CD8-positive, alpha-beta memory T cell (primary cell): ENCODE measurements at places on chromosomes 13 and 19. TPM values are rescaled to one million over a fixed set of nuclear protein-coding genes. Genes with fewer than 3 reads are reported as not detected.

GRCh38 chr19:43596842-43597461, 557 bp downstream of the ZNF576 start:
- DNase-seq = no peak
- peak overlapping the region; percentile 71 for H3K4me3 ChIP-seq
- H3K4me1 ChIP-seq = peaks cover 38% of the 10 kb centered on the region
- peak overlapping the region; percentile 96 for H3K27ac ChIP-seq

GRCh38 chr19:29851769-29852521, 40.2 kb downstream of the CCNE1 start:
- no peak overlapping the region for H3K4me3 ChIP-seq
- H3K27ac ChIP-seq = no peak overlapping the region
- no peaks in the 10 kb centered on the region for H3K27me3 ChIP-seq
- no peaks in the 10 kb centered on the region for H3K36me3 ChIP-seq
- no peaks in the 10 kb centered on the region for H3K4me1 ChIP-seq

KLK8 gene
- not detected for total RNA-seq

DNA sequence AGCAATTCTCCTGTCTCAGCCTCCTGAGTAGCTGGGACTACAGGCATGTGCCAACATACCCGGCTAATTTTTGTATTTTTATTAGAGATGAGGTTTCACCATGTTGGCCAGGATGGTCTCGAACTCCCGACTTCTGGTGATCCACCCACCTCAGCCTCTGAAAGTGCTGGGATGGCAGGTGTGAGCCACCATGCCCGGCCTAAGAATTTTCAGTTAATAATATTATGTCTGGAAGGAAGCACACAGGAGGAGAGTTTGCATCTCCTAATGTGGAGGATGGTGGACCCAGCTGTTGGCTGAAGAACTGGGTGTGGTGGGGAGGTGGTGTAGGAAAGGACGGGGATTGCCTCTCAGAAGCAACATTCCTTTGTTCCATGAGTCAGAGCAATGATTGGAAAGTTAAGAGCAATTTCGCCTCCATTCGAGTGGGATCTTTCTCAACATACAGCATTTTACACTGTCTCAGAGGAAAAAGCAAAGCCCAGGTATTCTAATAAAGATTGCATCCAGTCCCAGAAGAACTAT, 11.9 kb downstream of the PDCD2L start:
- no peaks in the 10 kb centered on the region for H3K27me3 ChIP-seq
- peaks cover 4% of the 10 kb centered on the region for H3K36me3 ChIP-seq
- no peak overlapping the region for H3K4me3 ChIP-seq
- no peaks in the 10 kb centered on the region for H3K4me1 ChIP-seq

PGLYRP1 gene
- total RNA-seq = not detected

GATAD2A gene
- 182 TPM for total RNA-seq

- no peaks in the 10 kb centered on the region for H3K36me3 ChIP-seq
- H3K4me1 ChIP-seq = no peaks in the 10 kb centered on the region
- no peak for DNase-seq
- no peaks in the 10 kb centered on the region for H3K27me3 ChIP-seq
- H3K27ac ChIP-seq = no peak overlapping the region
Observed at GRCh38 chr19:35419805-35420204, 28.3 kb upstream of the FFAR2 start.

- DNase-seq = no peak
- H3K27ac ChIP-seq = no peak overlapping the region
- H3K4me1 ChIP-seq = no peaks in the 10 kb centered on the region
- H3K27me3 ChIP-seq = no peaks in the 10 kb centered on the region
Observed at GRCh38 chr13:100275746-100276145, 186.9 kb downstream of the PCCA start.

DNA sequence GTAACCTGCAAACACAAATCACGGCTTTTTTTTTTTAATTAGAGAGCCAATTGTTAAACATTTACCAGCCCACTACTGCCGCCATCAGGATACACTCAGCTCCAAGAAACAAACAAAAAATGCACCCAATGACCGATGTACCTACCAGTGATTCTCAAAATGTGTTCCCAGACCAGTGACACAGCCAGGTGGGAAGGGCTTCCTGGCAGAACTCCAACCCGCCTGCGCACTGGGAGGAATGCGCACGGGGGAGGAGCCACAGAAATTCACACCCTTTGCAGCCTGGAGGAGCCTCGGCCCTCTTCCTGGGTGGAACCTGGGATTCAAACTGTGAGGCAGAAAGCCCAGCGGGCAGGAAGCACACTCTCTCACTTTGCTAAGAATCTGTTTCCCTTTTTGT, 255.9 kb downstream of the TBC1D4 start:
- no peak for DNase-seq
- no peaks in the 10 kb centered on the region for H3K36me3 ChIP-seq
- no peak overlapping the region for H3K27ac ChIP-seq
- H3K4me1 ChIP-seq = no peaks in the 10 kb centered on the region
- H3K27me3 ChIP-seq = no peaks in the 10 kb centered on the region

DNA sequence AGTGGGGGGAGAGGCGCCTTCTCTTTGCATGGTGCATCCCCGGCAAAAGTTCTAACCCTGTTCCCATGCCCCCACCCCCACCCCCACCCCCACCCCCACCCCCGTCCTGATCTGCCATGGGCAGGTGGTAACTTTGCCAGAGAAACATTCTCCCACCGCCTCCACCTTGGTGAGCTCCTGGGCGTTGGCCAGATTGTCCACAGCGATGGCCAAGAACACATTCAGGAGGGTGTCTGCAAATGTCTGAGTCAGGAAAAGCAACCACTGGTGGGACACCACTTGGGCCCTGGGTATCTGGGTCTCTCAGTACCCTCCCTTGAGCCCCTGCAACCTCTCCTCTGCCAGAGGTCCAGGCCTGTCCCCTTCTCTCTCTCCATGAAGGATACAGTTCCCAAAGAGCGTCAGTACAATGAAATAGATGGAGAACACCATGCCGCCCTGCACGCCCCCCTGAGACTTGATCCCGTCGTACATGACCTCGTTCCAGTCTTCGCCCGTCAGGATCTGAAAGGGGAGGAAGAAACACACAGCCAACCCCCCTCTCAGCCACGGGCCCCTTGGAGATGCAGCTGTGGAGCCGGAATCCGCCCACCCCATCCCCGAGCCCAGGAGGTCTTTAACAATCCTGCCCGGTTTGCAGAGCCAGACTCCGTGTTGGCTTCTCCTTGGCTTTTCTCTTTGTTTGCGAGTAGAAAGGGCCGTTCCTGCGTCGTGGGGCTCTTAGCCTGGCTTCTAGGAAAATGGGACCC, 153.3 kb downstream of the IER2 start:
- H3K27me3 ChIP-seq = peaks cover 15% of the 10 kb centered on the region
- no peak overlapping the region for H3K27ac ChIP-seq
- H3K4me3 ChIP-seq = no peak overlapping the region
- H3K36me3 ChIP-seq = no peaks in the 10 kb centered on the region
- DNase-seq = no peak

- DNase-seq = peak; percentile 65
- H3K27ac ChIP-seq = no peak overlapping the region
- peaks cover 92% of the 10 kb centered on the region for H3K4me1 ChIP-seq
- peak overlapping the region; percentile 27 for H3K4me3 ChIP-seq
- H3K36me3 ChIP-seq = no peaks in the 10 kb centered on the region
- H3K27me3 ChIP-seq = no peaks in the 10 kb centered on the region
Observed at GRCh38 chr13:24261566-24261965, 47.8 kb upstream of the C1QTNF9 start.

GRCh38 chr19:31882709-31883108, 462.7 kb upstream of the ZNF507 start:
- no peaks in the 10 kb centered on the region for H3K27me3 ChIP-seq
- no peak overlapping the region for H3K27ac ChIP-seq
- DNase-seq = no peak
- no peaks in the 10 kb centered on the region for H3K4me1 ChIP-seq
- no peaks in the 10 kb centered on the region for H3K36me3 ChIP-seq

CHST8 gene
- not detected for total RNA-seq

KASH5 gene
- total RNA-seq = 0.31 TPM

ZNF723 gene
- total RNA-seq = not detected

DNA sequence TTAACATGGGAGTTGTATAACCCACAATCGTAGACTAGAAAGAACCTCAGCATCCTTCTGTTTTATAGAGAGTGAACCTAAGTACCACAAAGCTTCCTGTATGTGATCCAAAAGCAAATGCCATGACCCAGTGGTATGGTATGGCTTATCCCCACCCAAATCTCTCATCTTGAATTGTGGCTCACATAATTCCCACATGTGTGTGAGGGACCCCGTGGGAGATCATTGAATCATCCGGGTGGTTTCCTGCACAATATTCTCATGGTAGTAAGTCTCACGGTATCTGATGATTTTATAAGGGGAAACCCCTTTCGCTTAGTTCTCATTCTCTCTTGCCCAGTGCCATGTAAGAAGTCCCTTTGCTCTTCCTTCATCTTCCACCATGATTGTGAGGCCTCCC, 587.9 kb downstream of the LMO7 start:
- no peaks in the 10 kb centered on the region for H3K4me1 ChIP-seq
- H3K36me3 ChIP-seq = no peaks in the 10 kb centered on the region
- no peak for DNase-seq

DNA sequence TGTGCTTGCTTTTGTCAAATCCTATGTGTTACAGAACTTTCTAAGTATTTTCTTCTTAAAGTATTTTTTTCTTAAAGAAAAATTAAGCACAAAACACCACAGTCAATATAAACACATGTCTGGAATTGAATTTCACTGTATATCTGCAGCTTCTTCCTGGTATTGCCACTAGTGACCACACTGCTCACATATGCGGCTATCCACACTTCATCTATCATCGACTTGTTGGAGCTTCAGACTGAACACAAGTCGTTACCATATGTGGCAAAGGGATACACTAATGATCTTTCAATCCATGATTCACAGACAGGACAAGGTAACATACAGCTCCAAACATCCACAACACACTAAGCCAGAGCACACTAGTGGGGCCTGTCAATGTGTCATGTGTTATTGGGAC, 498.4 kb upstream of the ARGLU1 start:
- no peak for DNase-seq
- H3K4me1 ChIP-seq = no peaks in the 10 kb centered on the region
- H3K27ac ChIP-seq = no peak overlapping the region

ACTMAP gene
- 10.3 TPM for total RNA-seq

- no peaks in the 10 kb centered on the region for H3K36me3 ChIP-seq
- no peaks in the 10 kb centered on the region for H3K4me1 ChIP-seq
- H3K27me3 ChIP-seq = no peaks in the 10 kb centered on the region
- H3K4me3 ChIP-seq = no peak overlapping the region
- H3K27ac ChIP-seq = no peak overlapping the region
Observed at GRCh38 chr13:111549464-111549863, 229.0 kb downstream of the TEX29 start.

GRCh38 chr13:50512474-50513299, 330.8 kb downstream of the DLEU7 start:
- H3K36me3 ChIP-seq = no peaks in the 10 kb centered on the region
- peak overlapping the region; percentile 52 for H3K4me3 ChIP-seq
- H3K27me3 ChIP-seq = no peaks in the 10 kb centered on the region
- H3K27ac ChIP-seq = peak overlapping the region; percentile 40
- peaks cover 16% of the 10 kb centered on the region for H3K4me1 ChIP-seq

CATSPERD gene
- total RNA-seq = not detected

- H3K27me3 ChIP-seq = no peaks in the 10 kb centered on the region
- no peak overlapping the region for H3K27ac ChIP-seq
- no peak for DNase-seq
- H3K4me1 ChIP-seq = no peaks in the 10 kb centered on the region
Observed at GRCh38 chr19:47056411-47056810, 8.0 kb upstream of the TMEM160 start.

DNA sequence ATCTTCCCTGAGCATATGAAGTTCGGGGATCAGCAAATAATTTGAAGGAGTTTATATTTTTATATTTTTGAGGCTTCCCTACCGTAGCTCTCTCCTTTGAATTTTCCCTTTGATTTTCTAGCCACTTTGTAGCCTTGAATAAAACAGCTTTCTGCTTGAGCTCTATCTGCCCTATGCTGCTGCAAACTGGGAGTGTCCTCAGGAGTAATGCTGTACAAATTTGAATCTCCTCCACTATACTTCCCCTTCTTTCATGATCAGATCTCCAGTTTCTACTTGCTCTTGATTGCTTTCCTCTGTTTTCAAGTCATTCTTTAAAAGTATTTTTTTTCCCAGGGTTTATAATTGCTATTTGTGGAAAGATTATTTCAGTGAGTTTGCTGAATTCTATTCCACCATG, 14.6 kb downstream of the PDS5B start:
- H3K27me3 ChIP-seq = no peaks in the 10 kb centered on the region
- H3K36me3 ChIP-seq = no peaks in the 10 kb centered on the region
- H3K27ac ChIP-seq = no peak overlapping the region
- no peak overlapping the region for H3K4me3 ChIP-seq

GRCh38 chr19:10686193-10686592, 15.0 kb upstream of the QTRT1 start:
- H3K4me3 ChIP-seq = no peak overlapping the region
- H3K27ac ChIP-seq = no peak overlapping the region
- DNase-seq = no peak

DNA sequence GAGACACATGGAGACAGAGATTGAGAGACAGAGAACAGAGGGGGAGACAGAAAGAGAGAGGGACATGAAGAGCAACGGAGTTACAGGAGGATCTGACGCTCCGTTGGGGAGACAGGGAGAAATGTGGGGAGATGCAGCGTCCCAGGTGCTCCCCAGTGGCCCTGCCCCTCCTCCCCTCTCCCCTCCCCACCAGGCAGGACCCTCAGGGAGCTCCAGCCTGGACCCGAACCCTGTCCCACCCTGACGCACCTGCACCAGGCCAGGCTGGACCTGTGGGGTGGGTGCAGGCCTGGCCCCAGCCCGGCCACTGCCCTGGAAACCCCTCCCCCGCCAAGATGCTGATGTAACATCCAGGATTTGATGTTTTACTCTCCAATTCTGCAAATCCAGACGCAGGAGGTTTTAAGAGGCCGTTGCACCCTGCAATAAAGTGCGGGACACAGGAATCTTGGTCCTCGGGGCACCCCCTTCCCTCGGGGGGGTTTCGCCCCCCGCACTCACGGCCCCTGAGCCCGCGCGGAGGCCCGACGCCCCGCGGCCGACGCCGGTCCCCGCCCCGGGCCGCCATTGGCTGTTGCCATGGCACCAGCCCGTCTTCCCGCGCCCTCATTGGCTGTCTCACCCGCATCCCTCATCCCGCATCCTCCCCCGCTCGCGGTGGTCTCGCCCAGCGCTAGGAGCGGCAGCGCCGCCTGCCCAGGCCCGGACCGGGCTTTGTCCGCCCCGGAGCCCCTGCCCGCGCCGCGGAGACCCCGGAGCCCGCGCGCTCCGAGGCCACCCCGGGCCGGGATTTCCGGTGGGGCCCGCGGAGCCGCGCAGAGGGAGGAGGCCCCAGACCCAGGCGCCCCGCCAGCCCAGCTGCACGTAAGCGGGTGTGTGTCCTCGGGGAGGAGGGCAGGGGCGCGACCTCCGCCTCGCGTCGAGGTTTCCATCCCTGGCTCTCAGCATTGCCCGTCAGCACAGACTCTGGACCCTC, at the start of gene APC2:
APC2 (plus strand) TSS at position 655 of the 976 bp plus-strand sequence. CDS start 2,881 bp downstream, outside the sequence.
- peak; percentile 24 for DNase-seq
- H3K36me3 ChIP-seq = no peaks in the 10 kb centered on the region
- no peak within 1 kb of the TSS for H3K27ac ChIP-seq
- peaks cover 1% of the 10 kb centered on the region for H3K4me1 ChIP-seq
- H3K4me3 ChIP-seq = no peak within 1 kb of the TSS

ZNF419 gene
- total RNA-seq = 7.3 TPM

PSG6 gene
- not detected for total RNA-seq

- H3K27me3 ChIP-seq = no peaks in the 10 kb centered on the region
- DNase-seq = no peak
- no peak overlapping the region for H3K27ac ChIP-seq
- no peaks in the 10 kb centered on the region for H3K36me3 ChIP-seq
Observed at GRCh38 chr13:63367522-63368198, 1952.0 kb upstream of the PCDH20 start.

GRCh38 chr13:73773168-73773549, 361.0 kb downstream of the KLF12 start:
- H3K27ac ChIP-seq = no peak overlapping the region
- H3K27me3 ChIP-seq = no peaks in the 10 kb centered on the region
- H3K4me1 ChIP-seq = peaks cover 13% of the 10 kb centered on the region
- DNase-seq = no peak
- H3K4me3 ChIP-seq = no peak overlapping the region
